Activated naive CD8-positive, alpha-beta T cell treated with anti-CD3 and anti-CD28 coated beads for 36 hours (primary cell): ENCODE measurements at places on chromosomes 16 and 17.

DNA sequence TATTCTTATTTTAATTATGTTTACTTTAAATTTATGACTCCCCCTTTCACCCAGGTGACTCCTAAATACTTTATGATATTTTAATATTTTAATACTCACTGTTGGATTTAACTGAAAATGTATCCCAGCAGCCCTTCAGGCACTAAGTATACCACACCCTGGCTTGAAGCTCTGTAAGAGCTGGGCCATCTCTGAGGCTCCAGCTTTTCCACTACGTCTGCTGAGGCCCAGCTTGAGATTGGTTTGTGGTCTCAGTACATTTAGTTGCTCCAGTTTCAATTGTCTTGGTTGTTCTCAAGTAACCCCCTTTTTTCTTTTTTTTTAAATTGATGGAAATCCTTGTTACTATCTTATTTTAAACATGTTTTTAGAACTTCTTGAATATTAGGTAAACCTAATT is 27.0 kb upstream of the CAPNS2 start:
- DNase-seq, result no peak

DNA sequence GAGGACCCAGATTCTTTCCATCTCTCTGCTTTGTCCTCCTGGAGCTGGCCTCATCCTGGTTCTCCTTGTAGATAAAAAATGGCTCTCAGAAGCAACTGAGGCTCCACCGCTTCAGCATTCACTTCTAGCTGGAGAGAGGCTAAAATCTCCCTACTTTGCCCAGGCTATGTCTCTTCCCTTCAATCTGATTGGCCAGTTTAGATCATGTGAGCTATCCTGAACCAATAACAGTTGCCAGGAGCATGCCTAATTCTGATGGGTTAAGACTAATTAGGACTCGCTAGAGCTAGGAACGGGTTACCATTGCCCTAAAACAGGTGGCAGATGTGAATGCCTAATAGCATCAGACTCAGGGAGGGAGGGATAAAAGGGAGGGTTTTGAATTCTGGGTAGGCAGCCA is 89.6 kb downstream of the GPR139 start:
- no peak for DNase-seq

DNA sequence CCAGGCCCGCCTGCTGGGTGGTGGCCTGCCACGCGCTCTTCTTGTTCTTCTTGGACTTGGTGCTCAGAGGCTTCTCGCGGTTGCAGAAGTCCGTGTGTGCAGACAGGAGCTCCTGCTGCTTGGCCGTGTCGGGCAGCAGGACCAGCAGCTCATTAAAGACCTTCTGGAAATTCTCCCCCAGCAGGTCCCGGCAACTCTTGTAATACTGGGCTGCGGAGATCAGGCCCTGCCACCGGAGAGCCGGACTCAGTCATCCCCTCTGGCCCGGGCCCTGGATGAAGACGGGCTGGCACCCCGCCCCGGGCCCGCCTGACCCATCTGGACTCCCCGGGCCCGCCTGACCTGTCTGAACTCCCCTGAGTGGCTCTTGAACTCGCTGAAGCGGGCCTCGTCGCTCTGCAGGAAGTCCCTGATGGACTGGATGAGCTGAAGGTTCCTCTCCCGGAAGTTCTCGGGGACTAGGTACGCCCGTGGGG is 8.6 kb downstream of the SYNGR3 start:
- DNase-seq, result no peak

- no peak for DNase-seq
Measured at GRCh38 chr17:42018339-42018738, 1.1 kb upstream of the DNAJC7 start.

DNA sequence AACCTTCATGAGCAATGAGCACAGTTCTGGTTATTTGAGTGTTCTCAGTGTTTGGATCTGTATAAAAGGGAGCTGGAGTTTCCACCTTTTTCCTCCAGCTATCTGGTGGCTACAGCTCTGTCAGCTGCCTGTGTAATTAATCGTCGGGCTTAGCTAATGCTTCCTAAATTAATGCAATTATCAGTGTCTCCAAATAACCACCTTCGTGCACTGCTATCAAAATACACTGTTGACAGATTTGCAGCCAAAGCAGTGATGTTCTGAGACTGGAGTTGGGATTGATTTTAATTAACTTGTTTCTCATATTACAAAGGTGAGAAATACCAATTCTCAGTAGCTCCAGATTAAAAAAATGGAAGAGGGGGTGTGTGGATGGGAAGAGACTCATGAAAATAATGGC is 325.8 kb downstream of the CBLN1 start:
- DNase-seq, result no peak

- DNase-seq, result peak; percentile 24
Measured at GRCh38 chr17:18921912-18922451, 30.0 kb upstream of the SLC5A10 start.

- no peak for DNase-seq
Measured at GRCh38 chr16:19131825-19132218, 18.1 kb downstream of the ITPRIPL2 start.

GRCh38 chr16:80372341-80372740 is 168.5 kb upstream of the DYNLRB2 start:
- no peak for DNase-seq

DNA sequence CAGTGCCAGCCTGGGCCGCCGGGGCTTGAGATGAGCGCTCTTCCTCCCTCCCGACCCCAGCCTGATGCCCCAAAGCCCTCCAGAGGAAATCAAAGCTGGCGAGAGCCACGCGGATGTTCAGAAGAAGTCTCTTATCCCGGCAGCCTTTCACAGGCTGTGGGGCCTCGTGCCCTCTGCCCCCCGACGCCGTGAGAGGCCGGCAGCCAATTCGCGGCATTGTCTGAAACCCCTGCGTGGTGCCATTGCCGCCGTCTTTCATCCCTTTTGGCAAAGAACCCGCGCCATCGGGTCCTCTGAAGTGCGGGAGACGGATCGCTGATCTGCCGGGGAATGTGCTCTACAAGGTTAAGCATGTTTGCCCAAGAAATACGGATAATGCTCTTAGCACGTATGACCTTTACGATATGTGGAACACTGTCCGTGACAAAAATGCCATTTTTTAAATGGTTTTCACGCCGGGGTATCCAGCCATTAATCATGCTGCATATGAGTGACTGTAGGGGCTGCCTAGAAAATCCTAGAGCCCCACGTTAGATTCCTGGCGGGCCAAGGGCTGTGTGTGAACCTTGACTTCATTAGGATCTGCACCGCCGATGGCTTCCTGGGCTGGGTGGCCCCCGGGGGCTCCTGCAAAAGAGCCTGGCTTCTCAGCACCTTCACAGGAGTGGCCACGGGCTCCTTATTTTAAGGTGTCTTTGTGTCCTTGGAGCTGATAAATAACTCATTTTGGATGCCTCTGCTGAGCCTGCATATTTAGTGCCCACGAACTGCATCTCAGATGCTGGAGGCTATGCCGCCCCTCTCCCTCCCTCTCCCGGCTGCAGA is 165.1 kb upstream of the TNRC6C start:
- no peak for DNase-seq

DNA sequence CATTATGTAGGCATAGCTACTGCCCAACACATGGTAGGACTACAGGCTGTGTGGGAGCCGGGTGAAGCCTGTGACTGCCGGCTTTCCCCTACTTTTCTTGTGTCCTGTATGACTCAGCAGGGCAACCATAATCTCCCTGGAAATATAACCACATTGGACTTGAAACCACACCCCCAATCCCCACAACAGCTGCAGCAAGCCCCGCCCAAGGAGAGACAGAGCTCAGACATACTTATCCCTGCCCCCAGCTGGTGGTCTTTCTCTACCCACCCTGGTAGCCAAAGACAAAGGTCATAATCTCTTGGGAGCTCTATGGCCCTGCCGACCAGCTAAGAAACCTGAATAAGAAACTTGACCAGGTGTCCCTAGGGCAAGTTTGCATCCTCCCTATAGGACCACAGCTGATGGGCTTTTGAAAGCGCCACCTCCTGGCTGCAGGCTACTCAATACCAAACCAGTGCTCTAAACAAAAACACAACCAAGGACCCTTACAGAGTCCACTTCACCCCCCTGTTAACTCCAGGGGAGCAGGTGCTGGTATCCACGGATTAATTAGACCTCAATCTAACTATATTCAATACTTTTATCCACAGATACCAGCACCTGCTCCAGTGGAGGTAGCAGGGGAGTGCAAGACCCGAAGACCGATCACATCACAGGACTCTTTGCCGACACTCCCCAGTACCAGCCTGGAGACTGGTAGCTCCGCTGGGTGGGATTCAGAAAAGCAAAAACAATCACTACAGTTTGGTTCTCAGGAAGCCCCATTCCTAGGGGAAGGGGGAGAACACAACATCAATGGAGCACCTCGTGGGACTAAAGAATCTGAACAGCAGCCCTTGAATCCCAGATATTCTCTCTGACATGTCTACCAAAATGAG is 91.2 kb downstream of the IRX5 start:
- DNase-seq, result no peak

DNA sequence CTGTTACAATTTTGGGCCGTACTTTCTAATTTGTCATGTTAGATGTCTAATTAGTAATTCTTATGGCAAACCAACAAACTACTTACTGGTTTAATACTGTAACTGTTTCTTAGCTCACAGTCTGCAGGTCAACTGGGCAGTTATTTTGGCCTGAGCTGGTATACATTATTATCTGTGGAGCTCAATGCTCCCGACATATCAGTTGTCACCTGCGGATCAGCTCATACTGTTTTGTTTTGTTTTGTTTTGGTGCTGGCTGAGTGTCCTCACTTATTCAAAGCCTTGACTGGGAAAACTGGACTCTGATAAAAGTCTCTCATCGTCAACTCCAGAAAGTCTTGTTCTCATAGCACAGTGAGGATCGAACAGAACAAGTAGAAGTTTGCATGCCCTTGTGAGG is 1060.6 kb upstream of the CDH8 start:
- DNase-seq, result no peak

- DNase-seq, result no peak
Measured at GRCh38 chr17:804541-805435, 22.6 kb downstream of the MRM3 start.

GRCh38 chr17:35460354-35460851 is 11.8 kb upstream of the SLFN13 start:
- DNase-seq, result peak; percentile 58

- DNase-seq, result peak; percentile 43
Measured at GRCh38 chr17:42179911-42180410, 981 bp downstream of the KCNH4 start.

GRCh38 chr16:5643855-5644531 is 546.4 kb upstream of the EEF2KMT start:
- no peak for DNase-seq

GRCh38 chr17:39738568-39738901 is 797 bp downstream of the GRB7 start:
- DNase-seq, result peak; percentile 73

- no peak for DNase-seq
Measured at GRCh38 chr17:81741594-81742452, 29.7 kb downstream of the SLC25A10 start.

- no peak for DNase-seq
Measured at GRCh38 chr17:81171941-81172340, 5.9 kb upstream of the AATK start.

- no peak for DNase-seq
Measured at GRCh38 chr17:50265690-50266315, 8.5 kb upstream of the TMEM92 start.

- no peak for DNase-seq
Measured at GRCh38 chr17:44263345-44263902, 4.5 kb downstream of the SLC4A1 start.

GRCh38 chr17:43411369-43411677 is 12.5 kb downstream of the ARL4D start:
- no peak for DNase-seq

DNA sequence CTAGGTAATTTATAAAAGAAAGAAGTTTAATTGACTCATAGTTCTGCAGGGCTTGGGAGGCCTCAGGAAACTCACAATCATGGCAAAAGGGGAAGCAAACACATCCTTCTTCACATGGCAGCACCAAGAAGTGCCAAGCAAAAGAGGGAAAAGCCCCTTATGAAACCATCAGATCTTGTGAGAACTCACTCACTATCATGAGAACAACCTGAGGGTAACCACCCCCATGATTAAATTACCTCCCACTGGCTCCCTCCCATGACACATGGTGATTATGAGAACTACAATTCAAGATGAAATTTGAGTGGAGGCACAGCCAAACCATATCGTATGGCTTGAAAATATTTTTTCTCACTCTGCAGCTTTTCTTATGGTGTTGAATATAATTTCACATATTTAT is 151.7 kb downstream of the ANKFN1 start:
- DNase-seq, result no peak

DNA sequence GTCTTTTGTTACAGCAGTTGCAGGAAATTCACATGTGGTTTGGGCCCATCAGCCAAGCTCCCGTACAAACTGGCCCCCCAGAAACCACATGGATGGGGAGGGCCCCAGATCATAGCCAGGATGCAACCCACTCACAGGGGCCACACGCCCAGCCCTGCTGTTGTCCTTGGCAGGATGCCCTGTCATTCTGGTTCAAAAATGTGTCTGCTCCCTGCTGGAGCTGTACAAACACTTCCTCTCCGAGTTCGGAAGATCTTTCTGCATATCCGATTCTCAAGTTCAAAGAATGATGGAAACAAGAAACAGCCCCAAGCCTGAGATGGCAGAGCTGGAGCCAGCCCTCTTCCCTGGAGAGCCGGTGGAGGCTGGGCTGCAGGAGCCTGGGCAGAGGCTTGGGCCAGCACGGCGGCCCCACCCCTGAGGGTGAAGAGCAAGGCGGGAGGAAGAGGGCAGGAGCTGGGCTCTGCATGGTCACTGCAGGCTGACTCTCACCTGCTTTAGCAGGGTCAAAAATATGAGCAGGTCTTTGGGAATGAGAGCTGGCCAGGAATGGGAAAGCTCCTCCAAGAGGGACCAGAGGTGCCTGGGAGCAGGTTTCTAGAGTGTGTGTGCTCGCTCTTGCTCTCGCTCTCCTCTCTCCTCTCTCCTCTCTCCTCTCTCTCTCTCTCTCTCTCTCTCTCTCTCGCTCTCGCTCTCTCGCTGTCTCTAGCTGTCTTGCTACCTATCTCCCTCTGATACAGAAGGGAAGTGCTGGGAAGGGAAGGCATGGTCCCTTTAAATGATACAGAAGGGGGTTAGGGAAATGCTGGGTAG is 34.7 kb upstream of the ENPP7 start:
- no peak for DNase-seq

DNA sequence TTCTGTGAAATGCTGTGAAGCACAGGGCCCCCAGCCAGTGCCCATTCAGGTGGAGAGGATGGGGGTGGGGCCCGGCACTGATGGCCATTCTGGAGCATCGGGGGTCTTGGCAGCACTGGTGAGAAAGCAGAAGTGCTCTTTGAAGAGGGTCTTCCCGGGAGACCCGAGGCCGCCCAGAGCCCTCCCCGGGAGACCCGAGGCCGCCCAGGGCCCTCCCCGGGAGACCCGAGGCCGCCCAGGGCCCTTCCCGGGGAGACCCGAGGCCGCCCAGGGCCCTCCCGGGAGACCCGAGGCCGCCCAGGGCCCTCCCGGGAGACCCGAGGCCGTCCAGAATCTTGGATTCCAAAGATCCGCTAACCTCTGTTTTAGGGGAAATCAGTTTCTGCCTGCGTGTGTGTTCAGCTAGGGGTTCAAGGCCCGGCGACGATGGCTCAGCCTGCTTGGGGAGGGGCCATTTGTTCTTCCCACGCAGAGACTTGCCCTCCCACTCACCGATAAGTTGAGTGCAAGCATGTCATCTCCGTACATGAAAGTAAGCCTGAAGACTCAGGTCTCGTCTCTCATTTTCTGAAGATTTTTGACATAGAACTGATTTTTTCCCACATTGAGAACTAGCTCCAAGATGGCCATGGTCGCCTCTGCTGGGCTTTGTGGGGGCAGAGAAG is 35.2 kb upstream of the CAPN15 start:
- no peak for DNase-seq
